ENCODE measurements at places on chromosomes 12 and 14. TPM values are rescaled to one million over a fixed set of nuclear protein-coding genes. Genes with fewer than 3 reads are reported as not detected.
A peak's percentile ranks its signal among the peaks of the same experiment; 100 is the strongest.

DNA sequence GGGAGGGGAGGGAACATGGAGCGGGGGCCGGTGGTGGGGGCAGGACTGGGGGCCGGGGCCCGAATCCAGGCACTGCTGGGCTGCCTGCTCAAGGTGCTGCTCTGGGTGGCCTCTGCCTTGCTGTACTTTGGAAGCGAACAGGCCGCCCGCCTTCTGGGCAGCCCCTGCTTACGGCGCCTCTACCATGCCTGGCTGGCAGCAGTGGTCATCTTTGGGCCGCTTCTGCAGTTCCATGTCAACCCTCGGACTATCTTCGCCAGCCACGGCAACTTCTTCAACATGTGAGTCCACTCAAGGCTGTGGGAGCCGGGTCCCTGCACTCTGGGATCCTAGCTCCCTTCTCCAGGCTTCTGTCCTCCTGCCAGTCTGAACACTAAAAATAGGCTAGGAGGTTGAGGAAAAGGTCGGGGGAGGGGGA lies 1.1 kb downstream of the FITM1 start:
- DNase-seq: no peak

- DNase-seq: no peak
Measured at GRCh38 chr12:80316222-80316621, 127.8 kb upstream of the PTPRQ start.

DNA sequence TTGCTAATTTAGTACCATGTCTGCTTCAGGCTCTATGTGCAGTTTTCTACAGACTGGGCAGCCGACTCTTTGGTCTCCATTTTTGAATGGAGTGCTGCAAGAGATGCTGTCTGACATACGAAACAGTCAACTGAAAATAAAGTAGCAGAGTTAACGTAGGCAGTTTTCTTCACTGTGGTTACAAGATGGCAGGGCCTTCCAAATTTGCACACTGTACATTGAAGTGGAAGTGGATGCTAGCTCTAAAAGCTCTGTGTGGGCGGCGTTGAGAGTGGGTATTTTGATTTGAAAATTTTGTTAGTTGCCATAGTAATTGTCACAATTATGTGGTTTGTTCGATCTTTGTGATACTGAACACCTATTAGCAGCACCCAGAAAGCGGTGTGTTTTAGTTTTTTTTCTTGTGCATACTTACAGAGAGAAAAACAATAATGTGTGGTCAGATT lies 154.9 kb upstream of the ATP2B1 start:
- no peak for DNase-seq

GRCh38 chr12:56634242-56634836 lies 4.2 kb upstream of the BAZ2A start:
- peak; percentile 90 for DNase-seq

DNA sequence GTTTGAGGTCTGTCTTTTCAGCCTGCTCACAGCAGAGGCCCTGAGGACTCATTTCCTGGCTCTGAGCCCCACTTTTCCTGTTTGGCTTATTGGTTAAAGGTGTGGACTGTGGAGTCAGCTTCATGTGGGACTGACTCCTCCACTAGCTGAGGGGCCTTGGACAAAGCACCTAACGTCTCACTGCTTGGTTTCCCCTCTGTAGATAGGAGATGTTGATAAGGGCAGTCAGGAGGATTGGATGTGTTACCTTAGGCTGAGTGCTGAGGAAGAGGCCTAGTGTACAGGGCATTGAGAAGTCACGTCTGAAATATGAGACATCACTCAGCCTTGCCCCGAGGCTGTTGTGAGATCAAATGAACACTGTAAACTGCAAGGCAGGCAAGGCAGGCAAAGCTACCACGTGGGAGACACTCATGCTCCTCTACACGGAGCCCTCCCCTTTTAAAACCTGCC lies 27.1 kb upstream of the TCL1A start:
- peak; percentile 18 for DNase-seq

DNA sequence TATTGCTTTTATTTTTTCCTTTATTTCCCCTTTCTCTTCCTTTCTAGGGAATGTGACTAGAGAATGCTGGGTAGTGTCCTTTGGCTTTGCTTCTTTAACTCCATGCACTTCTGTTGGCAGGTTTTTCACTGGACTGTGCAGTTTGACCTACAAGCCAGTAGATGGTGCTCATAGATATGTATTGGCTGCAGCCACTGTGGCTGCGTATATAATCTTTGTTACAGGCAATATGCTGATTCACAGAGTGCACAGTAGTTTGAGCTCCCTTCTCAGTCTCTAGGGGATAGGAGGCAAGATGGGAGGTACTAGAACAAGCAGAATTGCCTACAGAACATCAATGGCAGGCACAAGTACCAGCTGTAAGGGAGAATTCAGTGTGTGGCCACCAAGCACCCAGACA lies 503.5 kb downstream of the LRFN5 start:
- DNase-seq: no peak

DNA sequence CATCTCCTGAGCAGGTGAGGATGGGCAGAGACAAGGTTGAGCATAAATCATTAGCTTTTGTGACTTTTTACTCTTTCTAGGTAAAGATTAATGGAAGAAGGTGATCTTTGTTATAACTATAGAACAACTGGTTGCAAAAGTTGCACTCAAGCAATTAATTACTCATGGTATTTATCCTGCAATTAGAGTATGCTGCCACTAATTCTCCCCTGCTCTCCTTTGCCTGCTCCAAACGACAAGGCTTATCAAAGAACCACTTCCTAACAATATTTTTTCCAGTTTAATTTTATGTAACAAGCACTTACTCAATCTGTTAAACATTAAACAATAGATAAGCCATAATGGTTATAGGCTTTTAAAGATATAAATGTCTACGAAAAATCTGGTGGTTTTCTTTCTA lies 189.9 kb upstream of the PELI2 start:
- DNase-seq: no peak

DNA sequence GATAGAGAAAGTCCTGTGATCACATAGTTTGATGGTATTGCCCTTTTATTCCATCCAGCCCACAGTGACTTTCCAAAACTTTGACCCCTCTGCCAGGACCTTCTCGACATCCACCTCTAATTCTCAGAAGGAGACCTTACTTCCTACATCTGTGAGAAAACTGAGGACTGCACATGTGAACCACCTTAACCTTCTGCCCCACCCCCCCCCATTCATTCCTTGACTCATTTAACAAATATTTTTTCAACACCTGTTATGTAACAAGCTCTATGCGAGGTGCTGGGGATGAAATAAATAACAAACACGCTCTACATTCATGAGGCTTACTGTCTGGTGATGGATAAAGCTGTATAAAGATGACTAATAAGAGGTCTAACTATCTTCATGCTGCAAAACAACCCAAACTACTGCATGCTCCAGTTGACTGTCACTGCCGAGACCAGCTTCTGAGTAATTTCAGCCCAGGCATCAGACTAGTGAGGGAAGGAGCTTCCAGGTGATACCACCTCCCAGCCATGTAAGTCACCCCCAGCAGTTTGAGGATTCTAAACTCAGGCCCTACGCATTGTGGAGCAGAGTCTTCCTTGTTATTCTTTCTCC lies 1.9 kb upstream of the HAL start:
- no peak for DNase-seq

- DNase-seq: peak; percentile 94
Measured at GRCh38 chr14:54902521-54903420, at the start of gene GCH1. TSS of gene GCH1 (minus strand) at chr14:54902826. CDS start at chr14:54902663, 163 bp downstream.

GRCh38 chr12:15429262-15429661 lies 107.0 kb downstream of the PTPRO start:
- no peak for DNase-seq

DNA sequence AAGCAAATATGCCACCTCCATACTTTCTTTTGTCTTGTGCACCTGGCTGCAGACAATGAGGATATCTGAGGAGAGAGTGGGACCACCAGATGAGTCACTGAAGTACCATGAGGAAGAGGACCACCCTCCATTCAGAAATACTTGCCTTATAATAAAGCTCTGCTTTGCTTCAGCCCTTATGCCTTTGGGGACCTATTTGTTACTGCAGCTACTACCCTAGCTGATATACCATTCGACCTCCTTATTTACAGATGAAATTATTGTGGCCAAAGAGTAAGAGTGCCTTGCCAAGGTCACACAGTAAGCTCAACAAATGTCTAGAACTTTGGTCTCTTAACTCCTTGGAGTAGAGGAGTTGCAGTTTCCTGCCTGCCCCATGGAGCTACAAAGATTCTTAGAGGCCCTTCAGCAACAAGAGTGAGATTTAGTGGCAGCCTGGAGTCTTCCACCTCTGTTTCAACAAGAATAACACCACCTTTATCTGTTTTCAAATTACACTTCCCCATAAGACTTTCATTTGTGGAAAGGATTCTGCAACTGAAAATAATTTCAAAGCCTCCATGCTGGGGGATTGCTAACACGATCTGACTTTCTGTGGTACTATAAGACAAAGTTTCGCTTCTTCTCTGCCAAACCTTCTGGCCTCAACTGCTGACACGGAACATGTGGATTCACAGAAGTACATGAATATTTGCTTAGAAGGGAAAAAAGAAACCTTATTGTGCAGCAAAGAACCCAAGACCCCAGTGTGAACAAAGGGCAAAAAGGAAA lies 3.6 kb downstream of the CMKLR1 start:
- DNase-seq: no peak

DNA sequence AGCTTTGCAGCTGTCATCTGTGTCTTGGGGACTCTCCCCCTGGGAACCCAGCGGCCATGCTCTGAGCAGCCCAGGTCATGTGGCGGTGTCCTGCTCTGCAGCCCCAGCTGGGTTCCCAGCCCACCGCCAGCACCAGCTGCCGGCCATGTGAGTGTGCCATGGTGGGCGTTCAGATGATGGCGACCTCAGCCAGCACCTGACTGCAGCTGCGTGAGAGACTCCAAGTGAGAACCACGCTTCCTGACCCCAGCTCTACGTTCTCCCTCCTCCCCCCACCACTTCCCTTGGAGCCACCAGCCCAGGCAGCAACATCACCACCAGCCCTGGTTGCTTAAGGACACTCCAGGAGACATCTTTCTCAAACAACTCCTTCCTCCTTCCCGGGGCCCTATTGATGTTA lies 68.8 kb downstream of the SLC24A4 start:
- DNase-seq: no peak

- DNase-seq: no peak
Measured at GRCh38 chr14:38098074-38098836, 109.4 kb upstream of the SSTR1 start.

DNA sequence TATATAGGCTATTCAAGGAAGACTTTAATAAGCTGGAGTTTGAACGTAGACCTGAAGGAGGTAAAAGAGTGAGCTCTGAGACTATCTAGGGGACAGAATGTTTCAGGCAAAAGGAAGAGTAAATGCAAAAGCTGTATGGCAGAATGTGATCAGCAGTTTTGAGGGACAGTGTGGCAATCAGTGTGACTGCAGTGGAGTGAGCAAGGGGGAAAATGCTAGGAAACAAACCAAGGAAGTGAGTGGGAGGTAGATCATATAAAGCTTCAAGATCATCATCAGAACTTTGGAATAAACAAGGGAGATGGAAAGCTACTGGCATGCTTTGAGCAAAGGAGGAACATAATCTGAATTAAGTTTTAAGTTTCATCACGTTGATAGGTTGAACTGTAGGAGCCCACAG lies 67.5 kb upstream of the BTG1 start:
- DNase-seq: no peak

DNA sequence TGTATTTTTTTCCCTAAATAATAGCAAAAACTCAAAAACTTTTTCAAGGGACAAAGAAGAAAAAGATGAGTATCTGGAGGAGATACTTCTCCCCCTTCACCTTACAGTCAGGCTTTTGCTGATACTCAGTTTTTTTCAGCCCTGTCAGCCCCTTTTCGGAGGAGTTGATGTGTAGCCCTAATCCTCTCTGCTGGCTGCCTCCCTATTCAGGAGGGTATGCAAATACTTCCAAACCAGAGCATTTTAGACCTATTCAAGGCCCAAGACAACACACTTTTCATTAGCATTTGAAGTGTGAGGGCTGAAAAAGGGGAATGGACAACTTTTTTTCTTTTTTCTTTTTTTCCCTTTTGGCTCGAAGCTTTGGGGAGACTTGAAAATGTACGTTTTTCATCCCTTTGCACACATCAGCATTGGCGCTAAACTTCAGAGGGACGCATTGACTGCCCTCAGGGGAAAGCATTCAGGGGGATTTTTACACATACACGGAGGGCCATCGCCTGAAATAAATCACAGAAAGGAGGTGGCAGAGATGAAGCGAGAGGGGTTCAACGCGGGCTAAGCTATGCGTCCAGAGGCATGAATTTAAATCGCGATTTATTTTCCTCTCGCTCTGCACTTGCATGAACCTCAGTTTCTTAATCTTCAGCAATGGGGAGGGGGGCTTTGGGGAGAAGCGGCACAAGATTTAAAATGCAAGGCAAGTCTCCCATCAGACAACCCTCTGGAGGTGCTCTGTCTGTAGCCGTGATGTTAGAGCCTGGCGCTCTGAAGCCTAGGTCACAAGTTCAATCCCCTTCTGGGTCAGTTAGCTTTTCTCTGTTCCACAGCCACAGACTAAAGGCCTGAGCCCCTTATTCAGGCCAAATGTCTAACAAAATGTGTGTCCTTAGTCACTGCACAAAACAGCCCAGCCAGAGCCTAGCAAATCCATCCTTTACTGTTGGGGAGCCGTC lies 86.3 kb downstream of the ASCL1 start:
- DNase-seq: no peak

DNA sequence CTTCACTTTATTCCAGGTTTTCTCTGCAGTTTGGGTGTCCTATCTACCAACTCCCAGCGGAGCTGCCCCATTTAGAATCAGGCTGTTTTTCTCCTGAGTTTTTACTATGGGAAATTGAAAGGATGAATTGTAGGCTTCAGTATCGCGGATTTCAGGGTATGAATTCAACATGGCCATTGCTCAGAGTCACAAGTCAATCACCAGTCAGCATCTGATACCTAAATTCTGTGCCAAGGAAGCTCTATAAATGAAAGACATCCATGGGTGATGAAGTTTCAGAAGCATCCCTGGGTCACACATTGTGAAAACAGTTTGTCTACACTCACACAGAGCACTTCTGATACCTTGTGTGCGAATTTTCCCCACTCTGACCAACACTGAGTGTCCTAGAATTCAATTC lies 35.8 kb upstream of the YY1 start:
- DNase-seq: no peak

KLHL33 gene
- total RNA-seq: under 0.01 TPM

ASCL1 gene
- total RNA-seq: 0.29 TPM

KRT83 gene
- total RNA-seq: not detected

DAD1 gene
- 51.3 TPM for total RNA-seq

RABGGTA gene
- 107 TPM for total RNA-seq

GPR162 gene
- 1.3 TPM for total RNA-seq
